Right ventricle myocardium inferior (tissue), 1 donor: ENCODE measurements at places on chromosomes 6 and 20. TPM values are rescaled to one million over a fixed set of nuclear protein-coding genes. Genes with fewer than 3 reads are reported as not detected.
A peak's percentile ranks its signal among the peaks of the same experiment; 100 is the strongest.

CTCFL gene
- not detected for total RNA-seq

FNDC11 gene
- 0.16 TPM for total RNA-seq

- no peak for DNase-seq
Observed at GRCh38 chr20:22260506-22260905, 323.9 kb downstream of the FOXA2 start.

SGK2 gene
- 1.1 TPM for total RNA-seq

DNA sequence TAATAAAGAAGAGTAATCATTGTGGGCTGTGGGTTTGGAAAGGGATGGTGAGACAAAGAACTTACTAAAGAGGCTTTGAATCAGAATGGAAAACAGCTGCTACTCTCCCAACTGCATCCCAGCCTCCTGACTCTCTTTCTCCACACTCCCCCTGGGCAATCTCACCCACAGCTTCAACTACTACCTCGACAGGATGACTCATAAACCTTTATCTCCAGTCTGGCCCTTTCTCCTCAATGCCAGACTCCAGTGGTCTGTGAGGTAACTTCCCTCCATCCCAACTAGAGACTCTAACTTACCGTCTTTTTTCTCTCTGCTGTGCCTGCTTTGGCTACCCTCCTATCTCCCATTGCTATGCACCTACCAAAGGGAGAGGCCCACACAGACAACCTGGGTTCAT is 135.3 kb upstream of the RREB1 start:
- DNase-seq: no peak

DNA sequence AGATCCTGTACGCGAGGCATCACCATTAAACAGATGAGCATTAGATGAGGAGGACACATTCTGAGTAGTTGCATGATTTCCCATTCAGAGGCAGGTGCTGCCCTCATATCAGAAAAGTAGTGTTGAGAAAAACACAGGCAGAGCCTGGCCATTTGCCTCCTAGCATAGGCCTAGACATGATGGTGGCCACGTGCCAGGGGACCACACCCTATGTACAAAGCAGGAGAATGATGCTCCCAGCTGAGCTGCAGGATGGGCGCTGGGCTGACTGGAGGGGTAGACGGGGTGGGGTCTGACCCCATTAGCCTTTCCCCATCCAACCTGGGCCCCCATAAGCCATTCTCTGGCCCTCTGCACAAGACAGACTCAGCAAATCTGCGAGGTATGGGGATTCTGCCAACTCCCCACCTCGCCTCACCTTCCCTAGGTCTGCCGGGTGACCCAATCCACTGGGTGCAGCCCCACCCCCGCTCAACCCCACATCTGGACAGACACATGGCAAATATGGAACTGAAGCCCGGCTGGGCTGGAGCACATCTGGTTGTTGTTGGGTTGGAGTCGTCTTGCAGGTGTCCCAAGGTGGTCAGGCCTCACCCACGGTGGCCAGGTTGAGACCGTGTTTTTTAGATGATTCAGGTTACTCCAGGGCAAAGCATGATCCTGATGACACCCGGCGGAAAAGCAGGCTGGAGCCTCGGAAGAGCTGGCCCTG is 13.9 kb downstream of the PI16 start:
- DNase-seq: peak; percentile 80

PHACTR1 gene
- total RNA-seq: 116 TPM

RAB44 gene
- 0.08 TPM for total RNA-seq

DNA sequence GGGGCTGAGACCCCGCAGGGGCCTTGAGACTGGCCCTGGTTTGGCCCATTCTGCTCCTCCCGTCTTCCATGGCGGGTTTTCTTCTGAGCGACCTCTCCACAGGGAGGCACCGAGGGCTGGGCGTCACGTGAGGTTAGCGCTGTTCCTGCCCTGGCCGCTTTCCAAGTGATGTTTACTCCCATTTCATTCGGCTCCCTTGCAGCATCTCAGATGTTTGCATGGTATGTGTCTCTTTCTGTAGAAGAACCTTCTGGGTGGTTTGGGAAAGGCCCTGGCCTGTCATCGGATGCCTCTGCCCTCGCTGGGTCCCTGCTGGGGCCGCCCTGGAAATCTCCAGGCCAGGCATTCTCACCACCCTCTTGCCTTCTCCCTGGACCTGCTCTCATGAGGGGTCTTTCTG is 17.3 kb downstream of the RAMACL start:
- DNase-seq: no peak
